ENCODE measurements at places on chromosomes 7 and 10.

- no peak for DNase-seq
Measured at GRCh38 chr7:78487464-78487863, 688.9 kb downstream of the PHTF2 start.

- no peak for DNase-seq
Measured at GRCh38 chr7:128027485-128027980, 3.7 kb downstream of the LRRC4 start.

DNA sequence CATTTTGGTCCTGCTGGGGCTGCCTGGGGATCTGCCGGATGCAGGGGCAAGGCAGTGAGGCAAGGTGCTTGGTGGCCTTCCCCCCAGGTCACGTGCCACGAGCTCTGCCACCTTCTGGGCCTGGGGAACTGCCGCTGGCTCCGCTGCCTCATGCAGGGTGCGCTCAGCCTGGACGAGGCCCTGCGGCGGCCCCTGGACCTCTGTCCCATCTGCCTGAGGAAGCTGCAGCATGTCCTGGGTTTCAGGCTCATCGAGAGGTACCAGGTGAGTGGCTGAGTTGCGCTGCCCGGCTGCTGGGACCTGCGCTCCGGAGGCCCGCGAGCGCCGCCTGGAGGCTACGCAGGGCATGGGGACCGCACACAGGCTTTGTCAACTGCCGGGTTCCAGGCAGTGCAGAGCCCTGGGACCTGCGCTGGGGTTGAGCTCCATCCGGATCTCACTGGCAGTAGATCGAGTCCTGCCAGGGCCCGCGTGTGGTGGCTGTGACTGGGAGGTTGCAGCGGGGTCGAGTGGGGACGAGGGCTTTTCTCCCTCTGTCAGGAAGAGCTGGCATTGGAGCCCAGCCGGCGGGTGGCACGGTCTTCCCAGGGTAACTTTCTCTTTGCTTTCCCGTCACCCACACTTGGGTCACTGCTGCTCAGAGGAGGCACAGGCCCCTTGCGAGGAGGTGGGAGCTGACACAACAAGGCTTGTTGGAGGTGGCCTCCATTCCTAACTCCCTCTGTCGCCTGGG is 21.7 kb downstream of the AMZ1 start:
- peak; percentile 55 for DNase-seq

- DNase-seq: no peak
Measured at GRCh38 chr10:46231087-46231486, 55.7 kb upstream of the ANTXRL start.

GRCh38 chr10:62589689-62590088 is 214.8 kb upstream of the ADO start:
- no peak for DNase-seq

- DNase-seq: no peak
Measured at GRCh38 chr7:42981601-42982000, 49.4 kb downstream of the MRPL32 start.

DNA sequence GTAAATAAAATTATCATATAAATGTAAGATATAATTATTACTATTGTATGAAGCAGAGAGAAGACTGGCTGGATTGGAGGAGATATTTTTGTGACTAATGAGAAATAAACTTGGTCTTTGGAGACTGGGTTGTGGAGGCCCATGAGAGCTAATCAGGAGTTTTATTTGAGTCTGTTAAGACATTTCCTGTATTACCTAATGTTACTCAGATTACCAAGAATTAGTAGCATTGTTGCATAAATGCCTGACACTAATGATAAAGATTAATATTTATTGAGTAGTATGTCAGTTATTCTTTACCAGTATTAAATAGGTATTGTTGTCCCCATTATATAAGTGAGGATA is 7.1 kb downstream of the CCDC126 start:
- DNase-seq: no peak

GRCh38 chr7:1626769-1627168 is 43.3 kb upstream of the ELFN1 start:
- no peak for DNase-seq

- DNase-seq: no peak
Measured at GRCh38 chr7:73891178-73891885, 30.4 kb downstream of the TMEM270 start.

DNA sequence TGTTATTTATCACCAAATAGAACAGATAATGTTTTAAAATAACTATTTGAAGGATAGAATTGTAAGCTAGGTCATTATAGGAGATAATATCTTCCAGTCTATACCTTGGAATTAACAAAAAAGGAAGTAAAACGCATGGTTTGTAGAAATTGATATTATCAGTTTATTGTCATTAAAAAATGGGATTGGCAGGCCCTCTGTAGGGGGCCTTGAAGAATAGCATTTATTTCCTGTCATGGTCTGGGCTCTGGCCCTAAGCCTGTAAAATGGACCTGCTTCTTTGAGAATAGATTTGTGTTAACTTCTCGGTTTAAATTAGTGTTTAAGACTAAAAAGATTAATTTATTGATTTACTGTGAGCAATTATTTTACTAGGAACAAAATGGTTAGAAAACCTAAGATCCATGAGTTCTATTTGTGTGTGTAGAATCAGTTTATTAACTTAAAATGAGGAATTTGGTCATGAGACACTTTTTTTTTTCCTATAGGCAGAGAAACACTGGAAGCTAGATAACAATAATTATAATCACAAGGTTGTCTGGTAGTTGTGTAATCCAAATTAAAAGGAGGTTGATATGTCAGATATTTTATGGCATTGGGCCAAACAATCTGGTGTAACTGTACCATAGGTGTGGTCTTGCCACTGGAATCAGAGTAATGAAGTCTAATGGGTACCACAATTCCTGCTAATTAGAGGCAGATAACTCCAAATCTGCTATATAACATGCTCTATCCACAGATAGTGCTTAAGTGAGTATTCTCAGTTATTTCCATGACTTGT is 197.4 kb upstream of the FOXP2 start:
- no peak for DNase-seq

GRCh38 chr10:5334196-5334880 is 30.4 kb upstream of the UCN3 start:
- DNase-seq: no peak

- no peak for DNase-seq
Measured at GRCh38 chr10:102799691-102800471, 37.3 kb downstream of the CYP17A1 start.

- DNase-seq: no peak
Measured at GRCh38 chr10:75475460-75476182, 44.2 kb downstream of the LRMDA start.

GRCh38 chr7:158582089-158582456 is 5.5 kb downstream of the PTPRN2 start:
- DNase-seq: no peak

DNA sequence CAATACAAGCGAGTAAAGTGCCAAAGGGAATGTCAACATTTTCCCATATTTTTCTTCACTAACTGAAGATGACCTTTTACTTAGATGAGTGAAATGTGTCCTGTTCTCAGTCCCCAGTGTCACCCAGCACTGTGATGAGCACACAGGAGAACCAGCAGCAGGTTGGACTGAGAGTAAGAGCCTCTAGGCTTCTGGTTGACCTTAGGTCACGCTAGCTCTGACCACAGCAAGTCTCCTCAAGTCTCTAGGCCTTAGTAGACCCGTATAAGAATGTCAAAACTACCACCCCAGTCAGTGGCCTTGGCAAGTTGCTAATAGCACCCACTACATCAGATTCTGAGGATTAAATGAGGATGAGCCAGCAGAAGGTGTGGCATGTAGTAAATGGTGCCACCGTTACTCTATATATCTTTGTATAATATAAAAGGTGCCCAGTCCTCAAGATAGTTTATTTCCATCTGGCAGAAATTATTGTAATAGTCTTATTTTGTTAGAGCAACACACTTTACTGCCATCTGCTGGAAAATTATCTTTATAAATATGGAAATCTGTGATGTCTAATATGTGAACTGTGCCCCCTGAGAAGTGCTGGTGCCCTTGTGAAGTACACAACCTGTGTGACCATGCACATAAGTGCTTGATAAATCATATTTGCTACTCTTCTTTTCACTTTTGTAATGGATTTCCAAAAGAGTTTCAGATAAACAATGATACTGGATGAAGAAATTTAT is 75.7 kb downstream of the SPAG6 start:
- no peak for DNase-seq

DNA sequence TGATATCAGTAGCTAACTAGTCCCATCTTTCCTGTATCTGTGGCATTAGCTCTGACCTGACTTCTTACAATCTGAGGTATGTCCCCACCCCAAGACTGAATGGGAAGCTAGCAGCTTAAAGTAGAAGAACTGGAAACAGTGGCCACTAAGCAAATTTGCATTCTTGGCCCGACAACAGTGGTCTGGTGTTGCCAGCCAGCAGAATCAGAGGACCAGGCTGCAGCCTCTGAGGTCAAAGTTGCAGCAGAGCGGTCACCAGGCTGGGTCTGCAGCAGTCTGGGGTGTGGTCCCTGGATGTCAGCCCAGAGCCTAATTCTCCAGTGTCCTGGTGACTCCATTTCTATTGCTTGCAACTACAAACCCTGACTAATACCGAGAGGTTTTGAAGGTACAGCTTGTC is 26.3 kb downstream of the FAM107B start:
- DNase-seq: no peak

- no peak for DNase-seq
Measured at GRCh38 chr7:133023370-133024071, 58.4 kb downstream of the CHCHD3 start.

GRCh38 chr10:23065181-23065948 is 30.0 kb upstream of the MSRB2 start:
- DNase-seq: no peak

DNA sequence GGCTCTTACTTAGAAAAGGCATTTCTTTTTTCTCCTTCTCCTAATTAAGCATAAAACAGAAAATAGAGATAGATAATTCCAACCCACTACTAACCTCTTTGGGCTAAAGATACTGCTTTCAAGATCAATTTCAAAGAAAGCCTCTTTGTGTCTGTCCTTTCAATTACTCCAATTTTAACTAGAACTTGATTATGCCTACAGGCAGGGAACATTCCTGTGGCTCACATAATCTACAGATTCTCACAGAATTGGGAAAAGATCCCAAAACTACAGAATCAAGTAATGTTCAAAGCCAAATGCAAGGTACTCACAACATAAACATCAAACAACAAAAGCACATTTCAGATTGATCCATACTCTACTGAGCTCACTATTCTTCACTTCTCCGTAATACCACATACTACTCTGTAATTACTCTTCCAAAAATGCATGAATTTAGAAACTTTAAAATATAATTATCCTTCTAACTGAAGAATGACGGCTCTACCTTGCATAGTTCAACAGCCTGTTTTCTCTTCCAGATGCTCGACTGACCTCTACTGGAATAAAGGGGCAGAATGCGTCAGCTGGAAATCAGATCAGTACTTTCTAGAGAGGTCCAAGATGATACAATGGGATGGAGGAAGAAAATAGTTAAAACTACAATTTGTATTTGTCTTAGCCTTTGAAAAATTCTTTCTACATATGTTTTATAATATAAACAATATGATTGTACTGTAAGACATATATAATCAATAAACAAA is 3.9 kb downstream of the MTERF1 start:
- DNase-seq: no peak

GRCh38 chr10:91908337-91909116 is 759 bp downstream of the FGFBP3 start:
- DNase-seq: peak; percentile 15

GRCh38 chr7:143992670-143993069 is 7.5 kb upstream of the OR6B1 start:
- DNase-seq: no peak

DNA sequence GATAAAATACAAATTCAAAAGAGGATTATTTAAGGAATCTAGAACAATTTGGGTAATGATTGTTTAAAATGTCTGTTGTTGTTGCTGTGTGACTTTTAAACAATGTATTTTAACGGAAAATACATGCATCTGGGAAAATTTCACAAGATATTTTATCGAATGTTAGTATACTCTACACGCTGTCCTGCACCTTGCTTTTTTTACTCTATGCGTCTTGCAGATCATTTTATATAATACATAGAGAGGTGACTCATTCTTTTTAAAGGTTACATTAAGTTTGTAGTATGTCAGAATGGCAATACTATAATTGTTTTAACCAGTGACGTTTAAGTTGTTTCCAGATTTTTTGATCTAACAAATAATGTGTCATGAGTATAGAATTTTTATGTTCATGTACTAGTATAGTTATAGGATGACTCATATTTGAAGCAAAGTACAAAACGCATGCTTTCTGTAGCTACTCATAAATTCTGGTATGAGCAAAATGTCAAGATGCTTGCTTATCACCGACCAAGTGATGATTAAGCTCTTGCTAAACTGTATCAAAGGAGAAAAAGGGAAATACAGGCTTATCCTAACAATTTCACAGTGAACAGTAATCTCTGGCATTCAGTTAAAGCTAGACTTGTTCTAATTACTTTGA is 4.9 kb downstream of the DKK1 start:
- DNase-seq: no peak

DNA sequence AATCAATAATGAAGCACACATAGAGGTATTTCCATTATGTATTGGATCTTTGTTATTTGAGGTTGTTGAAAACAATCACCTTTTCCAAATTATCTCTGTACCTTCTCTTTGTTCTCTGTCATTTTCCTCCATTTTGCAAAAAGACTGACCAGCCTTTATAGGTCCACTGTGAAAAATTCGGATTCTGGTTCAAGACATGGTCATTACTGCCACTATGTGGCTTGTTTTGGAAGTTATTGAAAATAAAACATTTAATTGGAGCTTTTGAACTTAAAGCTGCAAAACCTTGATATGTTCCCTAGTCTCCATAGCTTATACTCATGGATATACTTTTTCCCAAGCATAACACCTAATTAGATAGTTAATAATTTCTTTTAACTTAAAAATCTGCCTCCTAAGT is 1094.4 kb downstream of the NRG3 start:
- no peak for DNase-seq

DNA sequence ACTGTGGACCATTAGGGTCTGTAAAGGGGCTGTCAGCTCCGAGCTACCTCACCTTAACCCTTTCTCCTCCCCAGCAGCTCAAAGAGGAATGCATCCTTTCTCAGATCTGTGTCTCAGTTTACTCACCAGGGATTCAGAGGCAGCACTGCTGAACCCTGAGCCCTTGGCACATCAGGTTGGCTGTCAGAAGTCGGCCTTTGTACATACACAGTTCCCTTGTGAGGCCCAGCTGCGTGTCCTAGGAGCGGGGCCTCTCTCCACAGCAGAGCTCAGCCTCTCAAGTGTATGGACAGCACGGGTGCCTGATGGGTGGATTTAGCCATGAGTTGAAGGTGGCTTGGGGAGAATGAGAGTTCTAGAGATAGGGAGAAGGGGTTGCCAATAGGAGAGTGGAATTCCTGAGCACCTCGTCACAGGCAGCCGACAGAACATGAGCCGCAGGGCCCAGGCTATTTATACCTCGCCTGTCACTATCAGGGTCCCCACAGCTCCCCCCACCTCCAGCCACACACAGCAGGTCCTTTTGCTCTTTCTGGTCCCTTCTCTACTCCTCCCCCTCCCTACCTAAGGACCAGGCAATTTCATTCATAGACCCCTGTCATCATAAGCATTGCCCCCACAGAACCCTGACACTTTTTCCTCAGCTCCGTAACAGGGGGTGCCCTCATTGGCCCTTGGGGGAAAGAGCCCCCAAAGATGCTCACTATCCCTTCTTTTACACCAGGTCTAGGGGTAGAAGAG is 2.1 kb upstream of the FLNC start:
- no peak for DNase-seq

GRCh38 chr7:70693321-70693685 is 438.6 kb upstream of the GALNT17 start:
- DNase-seq: no peak

- no peak for DNase-seq
Measured at GRCh38 chr7:25087855-25088254, 37.2 kb downstream of the CYCS start.

GRCh38 chr10:102375867-102376266 is 19.6 kb upstream of the NFKB2 start:
- no peak for DNase-seq
